ENCODE measurements at places on chromosomes 7 and 10.

- no peak for DNase-seq
Observed at GRCh38 chr7:28596245-28596935, 184.1 kb downstream of the CREB5 start.

- no peak for DNase-seq
Observed at GRCh38 chr7:44882899-44883298, 2.4 kb downstream of the PURB start.

DNA sequence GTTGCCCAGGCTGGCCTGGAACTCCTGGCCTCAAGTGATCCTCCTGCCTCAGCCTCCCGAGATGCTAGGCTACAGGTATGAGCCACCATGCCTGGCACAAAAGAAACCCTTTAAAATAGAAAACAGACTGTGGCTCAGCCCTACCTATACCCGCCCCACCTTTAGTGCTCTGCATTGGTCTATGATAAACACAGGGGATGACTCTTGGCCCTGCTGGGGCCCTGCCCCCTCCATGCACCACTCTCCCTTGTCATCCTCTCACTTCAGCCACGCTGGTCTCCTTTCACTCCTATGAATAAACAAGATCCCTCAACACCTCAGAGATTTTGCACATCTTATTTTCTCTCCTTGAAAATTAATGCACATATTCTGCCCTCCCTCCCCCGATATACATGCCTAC, 251.4 kb upstream of the KLF14 start:
- no peak for DNase-seq

- no peak for DNase-seq
Observed at GRCh38 chr7:84924353-84924752, 262.5 kb downstream of the SEMA3D start.

DNA sequence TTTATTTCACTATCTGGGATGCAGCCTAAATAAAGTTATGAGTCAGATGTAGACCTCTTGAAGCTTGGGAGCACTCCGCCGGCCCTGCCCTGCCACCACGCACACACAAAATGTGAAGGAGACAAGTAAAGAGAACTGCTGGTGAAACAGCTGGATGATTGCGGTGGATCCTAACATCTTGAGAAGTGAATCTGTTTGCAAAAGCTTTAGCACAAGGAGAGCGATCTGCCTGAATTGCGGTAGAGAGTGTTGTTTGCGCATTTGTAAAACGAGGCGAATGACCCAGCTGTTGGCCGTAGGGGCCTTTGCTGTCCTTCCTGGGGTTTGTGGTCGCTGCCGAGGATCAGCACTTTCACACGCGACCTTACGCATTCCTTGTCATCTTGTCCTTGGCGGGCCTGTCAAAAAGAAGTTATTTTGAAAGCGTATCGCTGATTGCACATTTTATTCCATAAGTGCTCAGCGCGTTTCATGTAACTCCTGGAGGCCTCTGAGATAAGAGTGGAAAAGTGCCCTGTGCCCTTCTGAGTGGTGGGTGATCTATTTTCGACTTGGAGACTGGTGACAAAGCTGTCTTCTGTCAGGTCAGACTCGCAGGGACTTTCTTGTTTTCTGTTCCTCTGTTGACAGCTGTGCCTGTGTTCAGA, 40.8 kb downstream of the RBM20 start:
- DNase-seq: no peak

DNA sequence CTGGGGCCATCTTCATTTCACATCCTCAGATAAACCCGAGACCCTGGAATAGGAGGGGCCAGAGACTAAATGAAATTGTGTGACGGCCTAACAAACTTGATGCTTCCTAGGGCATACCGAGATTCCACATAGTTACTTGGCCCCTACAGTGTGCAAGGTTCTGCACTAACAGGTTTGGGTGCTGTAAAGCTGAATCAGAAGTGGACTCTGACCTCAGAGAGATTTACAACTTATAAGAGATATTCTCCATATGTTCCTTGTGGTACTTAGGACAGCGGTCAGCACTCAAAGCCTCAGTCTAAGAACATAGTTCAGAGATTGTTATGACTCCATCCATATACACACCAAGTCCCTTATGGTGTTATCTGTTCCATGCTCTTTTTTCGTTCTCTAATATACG, 55.1 kb upstream of the FHIP2A start:
- DNase-seq: no peak

GRCh38 chr10:118383063-118383689, 41.1 kb upstream of the FAM204A start:
- no peak for DNase-seq
